ENCODE measurements at places on chromosomes 2 and 18.

GRCh38 chr18:13324880-13325279, 106.3 kb downstream of the LDLRAD4 start:
- H3K36me3 ChIP-seq: no peaks in the 10 kb centered on the region
- no peak overlapping the region for H3K4me3 ChIP-seq
- no peak overlapping the region for H3K27ac ChIP-seq
- H3K4me1 ChIP-seq: no peaks in the 10 kb centered on the region

- H3K4me3 ChIP-seq: peak within 1 kb of the TSS; percentile 81
- DNase-seq: no peak
- peak within 1 kb of the TSS; percentile 65 for H3K27ac ChIP-seq
- no peaks in the 10 kb centered on the region for H3K36me3 ChIP-seq
- H3K4me1 ChIP-seq: peaks cover 27% of the 10 kb centered on the region
These were observed at the start of gene NCK2 for GRCh38 chr2:105744909-105745853. TSS of gene NCK2 (plus strand) at chr2:105744912. CDS start at chr2:105855064, 110,152 bp downstream.

DNA sequence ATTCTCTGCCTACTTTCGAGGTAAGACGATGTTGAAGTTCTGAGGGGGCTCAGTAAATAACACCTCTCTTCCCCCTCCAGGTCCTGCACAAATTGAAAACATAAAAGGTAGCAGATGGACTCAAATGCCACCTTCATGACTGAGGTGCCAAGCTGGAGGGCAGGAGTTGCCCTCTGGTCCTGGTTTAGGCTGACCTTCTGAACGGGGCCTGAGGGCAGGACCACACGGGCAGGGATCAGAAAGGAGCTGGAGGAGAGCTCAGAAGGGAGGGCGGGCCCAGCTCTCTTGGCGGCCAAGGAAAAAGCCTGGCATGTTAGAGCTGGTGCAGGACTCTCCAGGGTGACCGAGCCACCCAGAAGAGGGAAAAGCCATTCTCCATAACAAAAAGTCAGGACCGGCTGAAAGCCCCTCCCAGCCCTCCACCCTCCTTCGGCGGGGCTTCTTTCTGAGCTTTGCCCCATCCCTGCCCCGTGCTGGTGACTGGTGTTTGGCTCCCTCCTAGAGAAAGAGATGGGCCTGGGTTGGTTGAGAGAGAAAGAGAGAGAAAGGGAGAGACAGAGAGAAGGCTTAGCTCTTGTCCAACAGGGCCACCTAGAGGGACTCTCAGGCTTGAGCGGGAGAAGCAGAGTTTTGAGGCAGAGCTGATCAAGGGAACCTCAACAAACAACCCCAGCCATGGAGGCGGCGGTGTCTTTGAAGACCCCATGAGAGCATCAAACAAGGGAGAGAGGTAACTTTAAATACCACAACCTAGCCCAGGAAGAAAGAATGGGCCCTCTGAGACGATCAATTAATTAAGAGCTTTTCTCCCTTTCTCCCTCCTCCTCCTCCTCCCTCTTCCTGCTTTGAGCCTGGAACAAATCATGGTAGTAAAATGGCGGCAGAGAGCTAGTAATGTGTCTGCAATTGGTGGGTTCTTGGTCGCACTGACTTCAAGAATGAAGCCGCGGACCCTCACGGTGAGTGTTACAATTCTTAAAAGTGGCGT, 50.8 kb downstream of the WIPF1 start:
- H3K4me3 ChIP-seq: no peak overlapping the region
- DNase-seq: peak; percentile 40
- no peak overlapping the region for H3K27ac ChIP-seq
- H3K4me1 ChIP-seq: no peaks in the 10 kb centered on the region

DNA sequence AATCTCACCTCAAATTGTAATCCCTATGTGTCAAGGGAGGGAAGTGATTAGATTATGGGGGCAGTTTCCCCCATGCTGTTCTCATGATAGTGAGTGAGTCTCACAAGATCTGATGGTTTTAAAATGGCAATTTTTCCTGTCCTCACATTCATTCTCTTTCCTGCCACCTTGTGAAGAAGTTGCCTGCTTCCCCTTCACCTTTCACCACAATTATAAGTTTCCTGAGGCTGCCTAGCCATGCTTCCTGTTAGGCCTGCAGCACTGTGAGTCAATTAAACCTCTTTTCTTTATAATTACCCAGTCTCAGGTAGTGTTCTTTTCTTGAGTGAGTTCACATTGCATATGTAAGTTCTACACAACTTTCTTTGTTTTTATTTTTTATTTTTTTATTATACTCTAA, 271.5 kb downstream of the EXOC6B start:
- H3K4me3 ChIP-seq: no peak overlapping the region
- no peak overlapping the region for H3K27ac ChIP-seq
- H3K36me3 ChIP-seq: no peaks in the 10 kb centered on the region
- DNase-seq: no peak
- no peaks in the 10 kb centered on the region for H3K27me3 ChIP-seq

- no peaks in the 10 kb centered on the region for H3K36me3 ChIP-seq
- H3K27ac ChIP-seq: no peak overlapping the region
- H3K4me1 ChIP-seq: no peaks in the 10 kb centered on the region
- DNase-seq: no peak
- H3K27me3 ChIP-seq: no peaks in the 10 kb centered on the region
These were observed 157.3 kb upstream of the SPRED2 start for GRCh38 chr2:65589667-65590066.

GRCh38 chr2:169109502-169110409, 40.4 kb downstream of the DHRS9 start:
- peak; percentile 80 for DNase-seq
- H3K4me1 ChIP-seq: peaks cover 45% of the 10 kb centered on the region
- no peak overlapping the region for H3K27ac ChIP-seq
- H3K36me3 ChIP-seq: no peaks in the 10 kb centered on the region

- no peak for DNase-seq
- peaks cover 24% of the 10 kb centered on the region for H3K27me3 ChIP-seq
- H3K36me3 ChIP-seq: no peaks in the 10 kb centered on the region
- no peak overlapping the region for H3K27ac ChIP-seq
- H3K4me3 ChIP-seq: no peak overlapping the region
These were observed 5.6 kb upstream of the SGPP2 start for GRCh38 chr2:222418739-222419138.

GRCh38 chr2:238567067-238567855, 140.5 kb downstream of the ASB1 start:
- no peak overlapping the region for H3K4me3 ChIP-seq
- peaks cover 35% of the 10 kb centered on the region for H3K4me1 ChIP-seq
- H3K27me3 ChIP-seq: no peaks in the 10 kb centered on the region
- H3K36me3 ChIP-seq: no peaks in the 10 kb centered on the region

DNA sequence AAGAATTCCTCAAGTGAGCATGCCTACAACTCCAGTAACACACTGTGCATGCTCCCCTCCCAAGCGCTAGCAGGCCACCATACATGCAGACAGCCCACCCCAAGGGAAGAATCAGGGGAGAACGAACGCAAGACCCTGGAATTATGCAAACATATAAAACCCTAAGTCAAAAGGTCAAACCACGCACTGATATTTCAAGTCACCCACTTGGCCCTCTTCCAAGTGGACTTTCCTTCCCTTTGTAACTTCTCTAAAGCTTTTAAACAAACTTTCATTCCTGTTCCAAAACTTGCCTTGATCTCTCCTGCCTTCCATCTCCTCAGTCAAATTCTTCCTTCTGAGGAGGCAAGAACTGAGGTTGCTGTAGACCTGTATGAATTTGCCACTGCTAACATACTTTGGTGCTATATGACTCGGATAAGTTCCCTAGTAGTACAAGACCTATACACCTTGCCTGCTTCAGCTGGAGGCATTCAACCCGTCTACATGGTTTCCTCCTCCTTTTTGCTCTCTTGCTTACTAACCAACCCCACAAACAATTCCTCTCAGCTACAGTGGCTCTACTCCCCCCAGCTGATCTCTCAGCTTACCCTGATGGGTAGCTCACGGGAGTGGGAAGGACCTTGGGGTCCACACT, 11.1 kb upstream of the RPIA start:
- H3K36me3 ChIP-seq: no peaks in the 10 kb centered on the region
- DNase-seq: peak; percentile 74
- H3K4me3 ChIP-seq: no peak overlapping the region
- H3K27ac ChIP-seq: peak overlapping the region; percentile 85

GRCh38 chr18:61980355-61980754, 87.5 kb upstream of the RNF152 start:
- H3K27me3 ChIP-seq: no peaks in the 10 kb centered on the region
- no peaks in the 10 kb centered on the region for H3K36me3 ChIP-seq
- no peak overlapping the region for H3K4me3 ChIP-seq
- peak; percentile 78 for DNase-seq

- H3K4me3 ChIP-seq: no peak overlapping the region
- no peak overlapping the region for H3K27ac ChIP-seq
- no peaks in the 10 kb centered on the region for H3K4me1 ChIP-seq
- no peaks in the 10 kb centered on the region for H3K27me3 ChIP-seq
- no peak for DNase-seq
These were observed 47.4 kb upstream of the GPR45 start for GRCh38 chr2:105194022-105194675.

DNA sequence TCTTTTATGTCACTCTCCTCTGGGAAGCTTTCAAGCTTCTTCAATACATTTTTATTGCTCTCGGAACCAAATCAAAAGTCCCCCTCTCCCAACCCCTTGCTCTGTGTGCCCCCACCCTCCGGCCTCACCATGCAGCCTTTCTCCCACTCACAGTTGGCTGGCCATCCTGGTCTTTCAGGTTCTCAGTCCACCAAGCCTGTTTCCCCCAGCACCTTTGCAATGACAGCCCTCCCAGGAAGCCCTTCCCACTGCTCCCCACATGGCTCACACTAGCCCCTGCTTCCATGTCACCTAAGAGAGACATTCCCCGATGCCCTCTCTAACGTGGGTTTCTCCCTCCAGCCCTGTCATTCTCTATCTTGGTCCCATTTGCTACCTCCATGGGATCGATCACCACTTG, 266.6 kb downstream of the SRBD1 start:
- no peak overlapping the region for H3K4me3 ChIP-seq
- no peak overlapping the region for H3K27ac ChIP-seq
- no peaks in the 10 kb centered on the region for H3K36me3 ChIP-seq

DNA sequence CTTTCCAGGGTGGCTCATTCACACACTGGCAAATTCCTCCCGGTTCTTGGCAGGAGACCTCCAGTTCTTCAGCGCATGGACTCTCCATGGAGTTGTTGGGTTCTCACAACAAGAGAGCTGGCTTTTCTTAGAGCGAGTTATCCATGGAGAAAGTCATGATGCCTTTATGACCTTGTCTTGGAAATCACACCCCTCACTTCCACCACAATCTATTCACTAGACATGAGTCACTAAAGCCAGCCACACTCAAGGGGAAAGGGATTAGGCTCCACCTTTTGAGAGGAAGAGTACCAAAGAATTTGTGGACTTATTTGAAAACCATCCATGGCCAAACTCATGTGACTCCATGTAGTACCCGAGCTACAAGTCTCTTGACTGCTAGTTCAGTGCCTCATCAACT, 160.5 kb downstream of the SETBP1 start:
- DNase-seq: no peak
- no peak overlapping the region for H3K4me3 ChIP-seq
- no peak overlapping the region for H3K27ac ChIP-seq
- no peaks in the 10 kb centered on the region for H3K27me3 ChIP-seq

GRCh38 chr2:230416061-230416721, at the start of gene SP100:
TSS of gene SP100 (plus strand) at chr2:230416201. CDS start at chr2:230416297, 96 bp downstream.
- H3K36me3 ChIP-seq: peaks cover 3% of the 10 kb centered on the region
- peaks cover 80% of the 10 kb centered on the region for H3K4me1 ChIP-seq
- peak; percentile 94 for DNase-seq
- peak within 1 kb of the TSS; percentile 93 for H3K27ac ChIP-seq
- no peaks in the 10 kb centered on the region for H3K27me3 ChIP-seq

GRCh38 chr18:63579616-63580015, 7.5 kb upstream of the SERPINB13 start:
- H3K4me1 ChIP-seq: peaks cover 32% of the 10 kb centered on the region
- no peaks in the 10 kb centered on the region for H3K27me3 ChIP-seq
- DNase-seq: peak; percentile 16

- peak overlapping the region; percentile 78 for H3K27ac ChIP-seq
- peaks cover 26% of the 10 kb centered on the region for H3K4me1 ChIP-seq
- H3K27me3 ChIP-seq: no peaks in the 10 kb centered on the region
- no peak for DNase-seq
- H3K4me3 ChIP-seq: peak overlapping the region; percentile 49
These were observed 1.1 kb downstream of the STRN start for GRCh38 chr2:36965206-36965605.

DNA sequence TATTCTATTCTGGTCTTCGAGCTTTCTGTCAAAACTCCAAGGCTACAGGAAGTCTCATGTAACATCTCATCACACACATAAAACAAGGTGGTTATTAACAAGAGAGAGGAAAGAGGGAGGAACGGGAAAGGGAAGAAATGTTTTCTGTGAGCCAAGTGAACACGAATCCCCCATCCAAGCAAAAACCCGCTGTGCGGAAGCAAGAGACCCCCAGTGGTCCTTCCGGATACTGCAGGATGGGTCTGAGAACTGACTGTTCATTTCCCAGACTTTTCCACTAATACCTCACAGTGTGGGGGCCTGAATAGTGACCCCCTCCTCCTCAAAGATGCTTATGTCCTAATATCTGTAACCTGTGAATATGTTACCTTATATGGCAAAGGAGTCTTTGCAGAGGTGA, 19.0 kb upstream of the DIPK1C start:
- no peaks in the 10 kb centered on the region for H3K36me3 ChIP-seq
- no peak for DNase-seq
- H3K27ac ChIP-seq: no peak overlapping the region
- H3K27me3 ChIP-seq: no peaks in the 10 kb centered on the region

- no peak for DNase-seq
- no peaks in the 10 kb centered on the region for H3K27me3 ChIP-seq
- H3K4me3 ChIP-seq: no peak overlapping the region
- no peaks in the 10 kb centered on the region for H3K4me1 ChIP-seq
- H3K27ac ChIP-seq: no peak overlapping the region
- no peaks in the 10 kb centered on the region for H3K36me3 ChIP-seq
These were observed 453.9 kb upstream of the TRIB2 start for GRCh38 chr2:12262681-12263436.

DNA sequence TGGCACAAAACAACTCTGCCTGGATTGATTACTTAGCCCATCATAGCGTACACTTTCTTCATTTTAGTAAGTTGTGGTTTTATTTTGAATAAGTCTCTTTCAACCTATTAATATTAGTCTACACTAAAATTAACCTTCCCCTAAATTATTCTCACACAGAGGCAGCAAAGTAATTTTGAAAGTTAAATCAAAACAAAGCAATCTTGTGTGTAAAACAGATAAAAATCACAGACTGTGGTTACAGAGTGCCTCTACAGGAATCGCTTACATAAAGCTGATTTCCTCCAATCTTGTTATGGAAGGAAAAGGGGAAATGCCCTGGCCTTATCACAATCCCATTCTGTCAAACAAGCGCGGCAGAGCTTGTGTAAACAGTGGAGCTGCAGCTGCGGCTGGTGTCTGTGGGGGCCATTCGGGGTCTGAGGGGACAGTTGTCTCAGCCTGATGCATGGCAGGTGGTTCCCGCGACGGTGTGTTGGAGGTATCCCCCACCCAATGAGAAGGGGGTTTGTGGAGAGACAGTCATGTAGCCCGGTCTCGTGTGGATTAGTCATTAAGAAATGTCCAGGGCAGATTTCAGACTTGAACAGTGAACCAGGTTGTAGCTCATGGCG, 42.1 kb downstream of the BCL2L11 start:
- H3K4me1 ChIP-seq: peaks cover 12% of the 10 kb centered on the region
- no peak overlapping the region for H3K27ac ChIP-seq
- peaks cover 83% of the 10 kb centered on the region for H3K36me3 ChIP-seq
- DNase-seq: peak; percentile 26
- H3K27me3 ChIP-seq: no peaks in the 10 kb centered on the region
- H3K4me3 ChIP-seq: no peak overlapping the region

GRCh38 chr2:168050377-168050776, 197.0 kb downstream of the STK39 start:
- peaks cover 52% of the 10 kb centered on the region for H3K36me3 ChIP-seq
- no peaks in the 10 kb centered on the region for H3K4me1 ChIP-seq

GRCh38 chr2:46041434-46041833, 255.8 kb upstream of the EPAS1 start:
- H3K4me3 ChIP-seq: no peak overlapping the region
- no peak for DNase-seq
- H3K36me3 ChIP-seq: no peaks in the 10 kb centered on the region
- no peaks in the 10 kb centered on the region for H3K4me1 ChIP-seq
- no peak overlapping the region for H3K27ac ChIP-seq
